Stimulated activated CD8-positive, alpha-beta memory T cell treated with anti-CD3 and anti-CD28 coated beads, Interleukin-2, amount 100 ng/mL, for 48 hours (primary cell): ENCODE measurements at places on chromosomes 5 and 9.

GRCh38 chr9:108041551-108041950 is 552.0 kb upstream of the KLF4 start:
- DNase-seq, result no peak

DNA sequence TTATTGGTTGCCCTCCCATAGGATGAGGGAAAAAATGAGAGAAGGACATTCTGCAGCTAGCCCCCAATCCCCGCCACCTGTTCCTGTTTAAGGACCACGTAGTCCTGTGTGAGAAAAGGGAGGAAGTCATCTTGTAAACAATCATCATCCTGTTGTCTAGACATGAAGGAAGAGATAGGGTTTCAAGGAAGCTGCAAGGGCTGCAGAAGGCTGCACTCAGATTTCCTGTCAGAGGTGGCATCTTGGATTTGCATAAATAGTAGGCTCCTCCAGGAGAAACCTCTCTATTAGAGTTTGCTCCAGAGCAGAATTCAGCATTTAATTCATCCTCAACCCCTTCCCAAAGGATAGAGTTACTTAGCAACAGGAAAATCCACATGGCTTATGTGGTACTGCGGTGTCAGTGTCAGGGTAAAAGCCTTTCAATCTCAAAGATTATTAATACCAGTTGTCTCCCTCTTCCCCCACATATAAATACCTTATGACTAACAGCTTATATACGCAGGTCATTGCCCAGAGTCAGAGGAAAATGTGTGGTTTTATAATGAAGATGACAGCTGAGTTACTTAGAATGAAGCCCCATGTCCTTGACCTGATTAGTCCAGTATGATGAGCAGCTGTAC is 4.6 kb upstream of the DNAJC18 start:
- no peak for DNase-seq

DNA sequence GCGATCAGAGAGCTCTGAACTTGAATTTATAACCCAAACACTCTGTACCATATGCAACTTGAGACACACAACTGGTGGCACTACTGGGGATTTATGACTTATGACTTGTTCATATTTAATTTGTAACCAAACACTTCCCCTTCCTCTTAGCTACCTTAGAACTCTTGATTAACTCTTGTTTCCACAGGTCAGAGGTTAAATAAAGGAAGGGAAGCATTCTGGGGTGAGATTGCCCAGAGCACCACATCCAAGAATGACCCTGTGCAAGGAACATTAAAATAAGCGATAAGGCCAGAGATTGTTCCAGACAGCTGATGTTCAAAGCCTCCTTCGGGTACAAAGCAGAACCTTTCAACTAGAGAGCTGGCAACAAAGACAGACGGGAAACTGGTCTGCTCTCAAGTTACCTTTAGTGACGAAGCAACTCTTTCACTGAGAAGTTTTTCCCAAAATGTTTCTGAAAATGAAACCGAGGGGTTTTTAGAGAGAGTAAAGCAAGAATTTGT is 242.6 kb downstream of the DENND1A start:
- DNase-seq, result no peak

DNA sequence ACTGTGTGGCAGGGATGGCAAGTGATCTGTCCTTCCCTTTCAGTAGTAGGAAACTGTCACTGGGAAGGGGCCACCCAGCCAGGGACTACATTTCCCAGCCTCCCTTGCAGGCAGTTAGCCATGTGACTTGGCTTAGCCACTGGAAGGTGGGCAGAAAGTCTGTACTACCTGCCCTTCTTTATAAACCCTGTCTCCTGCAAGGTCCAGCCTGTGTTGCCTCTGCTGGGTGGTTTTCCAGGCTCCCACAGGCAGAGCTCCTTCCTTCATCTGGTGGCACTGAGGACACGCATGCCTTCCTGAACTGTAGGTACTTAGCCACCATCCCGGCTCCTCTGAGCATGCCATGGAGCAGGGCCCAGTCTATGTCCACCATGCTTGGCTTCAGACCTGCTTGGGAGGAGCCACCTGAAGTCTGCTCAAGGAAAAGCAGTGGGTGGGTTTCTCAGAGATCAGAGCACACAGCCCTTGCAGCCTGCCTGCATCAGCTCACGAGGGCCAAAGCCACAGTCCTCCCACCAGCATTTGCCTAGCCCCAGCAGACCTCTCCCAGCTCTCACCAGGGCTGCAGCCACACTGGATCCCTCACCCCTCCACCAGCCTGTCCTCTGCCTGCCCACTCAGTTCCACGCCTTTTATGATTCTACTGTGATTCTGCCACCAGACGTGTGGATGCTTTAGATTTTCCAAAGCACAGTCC is 16.7 kb upstream of the SLC25A51 start:
- DNase-seq, result no peak

- no peak for DNase-seq
Measured at GRCh38 chr5:114430532-114430931, 68.7 kb downstream of the KCNN2 start.

- no peak for DNase-seq
Measured at GRCh38 chr5:142486581-142486980, 161.8 kb upstream of the SPRY4 start.

DNA sequence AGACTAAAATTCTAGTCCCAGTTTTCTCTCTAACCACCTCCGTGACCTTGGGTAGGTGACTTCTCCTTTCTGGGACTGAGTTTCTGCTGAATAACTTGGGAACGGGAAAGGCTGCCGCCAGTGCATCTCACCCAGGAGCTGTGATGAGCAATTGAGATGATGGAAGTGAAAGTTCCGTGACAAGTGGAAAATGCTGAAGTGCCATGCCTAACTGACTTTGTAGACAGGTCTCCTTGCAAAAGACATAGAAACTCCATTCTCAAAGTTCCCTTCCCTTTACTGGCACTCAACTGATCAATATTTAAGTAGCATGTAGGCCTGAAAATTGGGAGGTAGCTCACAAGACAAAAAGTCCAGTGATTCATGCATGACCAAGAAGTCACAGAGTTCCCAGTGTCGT is 6.3 kb upstream of the ADAM19 start:
- DNase-seq, result no peak

GRCh38 chr9:123742009-123742767 is 187.7 kb downstream of the DENND1A start:
- no peak for DNase-seq

- DNase-seq, result no peak
Measured at GRCh38 chr9:35280399-35280798, 118.6 kb downstream of the UNC13B start.

DNA sequence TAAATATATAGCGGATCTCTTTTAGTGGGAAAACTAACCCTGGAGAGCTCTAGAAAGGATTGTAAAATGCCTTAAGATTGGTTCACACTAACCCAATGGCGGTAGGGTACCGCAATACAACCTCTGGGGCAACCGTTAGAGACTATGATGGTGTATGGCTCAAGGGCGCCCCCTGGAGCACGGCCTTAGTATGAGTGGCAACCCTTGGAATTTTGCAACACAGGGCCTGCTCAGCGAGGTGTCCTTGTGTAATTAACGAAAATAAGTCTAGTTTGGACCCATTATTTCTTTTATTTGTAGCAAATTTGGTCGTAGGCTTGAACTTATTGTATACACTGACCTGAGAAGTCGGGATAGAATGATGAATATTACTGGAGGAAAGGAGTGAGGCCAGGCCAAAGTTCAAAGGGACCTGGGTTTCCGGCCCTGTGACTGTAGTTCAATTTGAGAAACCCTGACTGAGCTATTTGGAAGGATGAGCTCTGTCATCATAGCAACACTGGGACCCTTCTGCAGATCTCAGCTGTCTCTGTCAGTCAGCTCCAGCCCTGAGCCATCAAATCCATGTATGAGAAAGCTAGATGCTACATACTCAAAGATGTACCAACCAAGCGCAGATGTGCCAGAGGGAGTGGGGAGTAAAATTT is 54.8 kb downstream of the CAMK4 start:
- DNase-seq, result peak; percentile 77

DNA sequence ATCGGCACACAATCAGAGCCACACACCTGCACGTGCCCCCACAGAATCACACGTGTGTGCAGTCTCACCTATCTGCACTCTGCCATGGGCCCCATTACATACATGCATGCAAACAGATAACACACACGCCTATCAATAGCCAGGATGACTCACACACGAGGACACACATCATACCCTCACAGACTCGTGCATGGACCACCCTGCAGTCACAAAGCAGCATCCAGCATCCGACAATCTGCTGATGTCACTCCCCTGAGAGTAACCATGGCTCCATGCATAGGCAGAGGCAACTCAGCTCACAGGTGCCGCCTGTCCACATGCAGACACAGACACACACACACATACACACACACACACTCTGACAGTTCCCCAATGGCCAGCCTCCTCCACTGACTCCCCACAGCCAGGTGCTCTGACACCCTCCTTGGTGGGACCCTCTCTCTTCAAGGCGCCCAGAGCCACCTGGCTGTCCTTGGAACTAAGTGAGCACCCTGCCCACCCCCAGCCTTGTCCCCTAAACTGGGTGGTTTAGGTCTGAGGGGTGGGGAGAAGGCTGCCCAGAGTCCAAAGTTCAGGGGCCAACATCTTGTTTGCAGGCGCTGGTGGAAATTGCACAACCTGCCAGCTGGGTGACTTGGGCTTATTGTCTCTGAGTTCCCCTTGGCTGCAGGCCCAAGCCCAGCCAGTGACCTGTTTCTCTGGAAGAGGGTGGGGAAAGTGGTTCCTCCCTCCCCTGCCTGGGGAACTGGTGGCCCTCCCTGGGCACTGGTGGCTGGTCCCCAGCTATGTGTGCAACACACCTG is 34.6 kb upstream of the NEK6 start:
- DNase-seq, result no peak

- no peak for DNase-seq
Measured at GRCh38 chr5:151691706-151692105, 5.0 kb upstream of the SPARC start.
